Uterus (tissue), 4 donors: ENCODE measurements at places on chromosomes 4 and X. TPM values are rescaled to one million over a fixed set of nuclear protein-coding genes. Genes with fewer than 3 reads are reported as not detected.

GRCh38 chr4:172323288-172323687, 510.1 kb downstream of the GALNTL6 start:
- no peaks in the 10 kb centered on the region for H3K4me1 ChIP-seq
- DNase-seq, result no peak
- H3K36me3 ChIP-seq, result no peaks in the 10 kb centered on the region

GRCh38 chr4:182223708-182224107, 19.5 kb upstream of the TENM3 start:
- H3K27ac ChIP-seq, result no peak overlapping the region
- H3K36me3 ChIP-seq, result no peaks in the 10 kb centered on the region
- DNase-seq, result no peak
- no peak overlapping the region for H3K4me3 ChIP-seq
- no peaks in the 10 kb centered on the region for H3K4me1 ChIP-seq
- H3K27me3 ChIP-seq, result no peaks in the 10 kb centered on the region

- H3K4me3 ChIP-seq, result no peak overlapping the region
- H3K27ac ChIP-seq, result no peak overlapping the region
- no peak for DNase-seq
- H3K4me1 ChIP-seq, result no peaks in the 10 kb centered on the region
- H3K36me3 ChIP-seq, result no peaks in the 10 kb centered on the region
Measured at GRCh38 chrX:71604141-71604540, 14.2 kb downstream of the CXCR3 start.

GRCh38 chrX:153408871-153409351, 2.4 kb upstream of the ZFP92 start:
- no peak overlapping the region for H3K27ac ChIP-seq
- H3K27me3 ChIP-seq, result no peaks in the 10 kb centered on the region
- DNase-seq, result no peak
- no peaks in the 10 kb centered on the region for H3K4me1 ChIP-seq
- no peaks in the 10 kb centered on the region for H3K36me3 ChIP-seq

DNA sequence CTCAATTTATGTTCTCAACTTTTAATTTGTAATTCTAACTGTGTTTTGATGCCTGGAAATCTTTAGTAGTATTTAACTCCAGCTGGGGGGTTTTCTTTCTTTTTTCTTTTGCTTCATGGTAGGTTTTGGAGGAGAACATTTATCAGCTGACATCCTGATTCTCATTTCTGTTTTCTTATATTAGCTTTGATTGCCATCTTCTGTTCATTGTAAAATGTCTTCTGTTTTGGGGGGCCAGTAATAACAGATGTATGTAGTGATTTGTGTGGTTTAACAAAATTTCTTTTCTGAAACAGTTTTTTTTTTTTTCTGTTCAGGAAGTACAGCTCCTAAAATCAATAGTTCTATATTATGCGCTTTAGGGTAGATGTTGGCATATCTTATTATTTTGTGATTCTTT, 182.2 kb downstream of the GABRB1 start:
- H3K27ac ChIP-seq, result no peak overlapping the region
- no peaks in the 10 kb centered on the region for H3K27me3 ChIP-seq
- no peak for DNase-seq
- no peak overlapping the region for H3K4me3 ChIP-seq
- no peaks in the 10 kb centered on the region for H3K36me3 ChIP-seq

DNA sequence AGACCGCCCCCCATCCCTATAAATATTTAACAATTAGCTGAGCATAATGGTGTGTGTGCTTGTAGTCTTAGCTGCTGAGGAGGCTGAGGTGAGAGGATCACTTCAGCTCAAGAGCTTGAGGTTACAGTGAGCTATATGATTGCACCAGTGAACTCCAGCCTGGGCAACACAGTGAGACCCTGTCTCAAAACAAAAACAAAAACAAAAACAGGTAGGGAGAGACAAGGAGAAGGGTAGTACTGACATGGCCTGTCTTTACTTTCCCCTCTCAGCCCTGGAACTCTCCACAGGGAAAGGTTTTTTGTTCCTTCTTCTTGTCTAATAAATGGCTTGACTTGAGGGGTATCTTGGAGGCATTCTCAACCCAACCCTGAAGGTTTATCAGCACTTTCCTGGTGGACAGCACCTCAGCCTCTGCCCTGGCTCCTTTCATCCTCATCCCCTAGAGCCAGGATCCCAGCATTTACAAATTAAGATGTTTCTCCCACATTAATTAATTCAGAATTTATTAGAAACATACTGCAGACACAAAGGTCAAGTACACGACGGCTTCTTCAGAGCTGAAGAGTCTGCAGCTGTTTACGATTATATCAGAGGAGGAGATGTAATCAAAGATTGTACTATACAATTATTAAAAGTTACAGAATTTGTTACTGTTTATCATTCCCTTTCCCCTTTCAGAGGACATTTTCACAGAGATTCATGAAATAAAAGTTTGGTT, 131.8 kb downstream of the AFF1 start:
- no peak overlapping the region for H3K4me3 ChIP-seq
- H3K27ac ChIP-seq, result no peak overlapping the region
- no peaks in the 10 kb centered on the region for H3K27me3 ChIP-seq
- no peak for DNase-seq

DNA sequence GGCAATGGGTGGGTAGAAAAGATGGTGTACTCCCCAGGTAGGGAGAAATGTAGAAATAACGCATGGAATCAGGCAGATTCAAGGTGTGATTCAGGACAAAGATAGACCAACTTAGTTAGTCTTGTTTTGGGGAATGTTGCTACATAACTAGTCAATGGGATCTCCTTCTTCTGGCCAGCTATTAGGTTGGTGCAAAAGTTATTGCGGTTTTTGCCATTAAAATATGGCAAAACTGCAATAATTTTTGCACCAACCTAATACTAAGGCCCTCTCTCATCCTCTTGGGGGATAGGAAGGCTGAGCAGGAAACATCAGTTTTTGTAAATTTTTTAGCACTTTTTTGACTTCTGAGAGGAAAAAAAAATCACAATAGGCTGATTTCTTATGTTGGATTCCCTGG, 23.2 kb downstream of the CYBB start:
- H3K36me3 ChIP-seq, result no peaks in the 10 kb centered on the region
- DNase-seq, result no peak

DNA sequence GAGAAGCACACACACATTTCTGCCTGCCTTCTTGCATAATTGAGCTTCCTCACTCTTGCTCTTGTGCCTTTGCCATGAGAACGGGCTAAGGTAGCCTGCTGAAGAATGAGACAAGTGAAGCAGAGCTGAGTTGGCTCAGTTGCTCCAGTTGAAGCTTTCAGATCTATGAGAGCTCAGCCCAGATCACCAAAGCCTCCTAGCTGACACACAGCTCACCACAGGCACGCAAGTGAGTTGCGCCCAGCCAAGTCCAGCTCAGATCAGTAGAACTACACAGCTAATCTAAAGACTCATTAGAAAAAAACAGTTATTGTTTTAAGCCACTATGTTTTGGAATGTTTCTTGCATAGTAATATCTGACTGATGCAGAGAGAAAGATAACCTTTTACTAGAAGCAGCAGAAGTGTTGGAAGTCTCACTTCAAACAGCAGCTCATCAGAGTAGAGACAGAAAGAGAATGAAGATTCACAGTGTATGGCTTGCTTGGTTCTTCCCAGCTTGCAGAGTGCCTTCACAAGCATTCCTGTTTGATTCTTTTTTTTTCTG, 362.4 kb downstream of the MID1IP1 start:
- no peaks in the 10 kb centered on the region for H3K4me1 ChIP-seq
- H3K36me3 ChIP-seq, result no peaks in the 10 kb centered on the region
- no peak overlapping the region for H3K27ac ChIP-seq
- no peak for DNase-seq
- no peak overlapping the region for H3K4me3 ChIP-seq
- H3K27me3 ChIP-seq, result no peaks in the 10 kb centered on the region

PAK3 gene
- 9.6 TPM for total RNA-seq

TBC1D19 gene
- total RNA-seq, result 16.2 TPM

UGT2B17 gene
- not detected for total RNA-seq
